ENCODE measurements at places on chromosomes 6 and 20.

DNA sequence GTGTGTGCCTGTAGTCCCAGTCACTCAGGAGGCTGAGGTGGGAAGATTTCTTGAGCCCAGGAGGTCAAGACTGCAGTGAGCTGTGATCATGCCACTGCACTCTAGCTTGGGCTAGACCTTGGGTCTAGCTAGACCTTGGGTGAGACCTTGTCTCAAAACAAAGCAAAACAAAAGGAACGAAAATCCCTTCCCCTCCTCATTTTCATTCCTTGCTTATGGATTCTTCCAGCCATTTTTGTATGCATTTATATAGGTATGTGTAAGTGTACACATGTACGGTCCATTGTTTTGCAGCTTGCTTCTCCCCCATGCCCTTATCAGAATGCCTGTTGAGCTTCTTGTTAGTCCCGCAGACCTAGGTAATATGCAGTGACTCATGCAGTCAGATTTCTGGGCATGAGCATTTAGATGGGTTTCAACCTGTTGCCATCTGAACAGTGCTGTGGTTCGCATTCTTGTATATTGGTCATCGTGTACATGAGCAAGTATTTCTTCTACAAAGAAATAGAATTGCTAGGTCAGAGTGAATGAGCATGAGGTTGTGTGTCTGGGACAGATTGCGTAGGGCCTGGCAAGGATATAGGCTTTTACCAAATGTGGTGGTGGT lies 73.2 kb downstream of the ATRN start:
- DNase-seq = no peak

DNA sequence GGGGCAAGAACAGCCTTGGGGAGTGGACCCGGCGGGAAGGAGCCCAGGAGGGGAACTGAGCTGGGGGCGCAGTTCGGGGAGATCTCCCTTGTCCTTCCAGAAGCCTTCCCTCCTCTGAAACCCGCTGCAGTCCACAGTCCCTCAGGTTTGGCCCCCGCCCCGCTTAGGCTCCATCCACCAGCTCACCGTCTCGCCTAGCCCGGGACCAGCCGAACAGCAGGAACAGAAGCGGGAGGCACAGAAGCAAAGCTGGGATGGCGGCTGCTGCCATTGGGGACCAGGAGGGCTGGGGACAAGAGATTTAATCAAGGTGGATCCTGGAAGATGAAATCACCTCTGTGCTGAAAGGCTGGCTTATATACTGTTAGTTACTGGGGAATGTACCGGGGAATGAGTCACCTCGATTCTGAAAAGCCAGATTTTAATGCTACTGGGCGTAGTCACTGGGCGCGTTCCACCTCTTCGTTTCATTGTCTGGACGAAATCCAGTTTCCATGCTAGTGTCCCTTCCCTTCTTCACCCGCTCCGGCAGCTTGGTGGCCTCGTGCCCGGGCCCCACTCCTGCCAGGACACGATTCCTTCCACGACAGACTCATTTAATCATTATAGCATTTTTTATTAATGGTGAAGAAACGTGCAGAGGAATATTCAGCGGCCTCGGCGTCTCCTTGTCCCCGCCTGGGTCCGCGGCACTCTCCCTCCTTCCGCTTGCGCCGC lies at the start of gene RAET1L:
Gene RAET1L (minus strand): TSS at position 332 of the 717 bp plus-strand sequence. CDS start 61 bp downstream, at position 271.
- no peak for DNase-seq

DNA sequence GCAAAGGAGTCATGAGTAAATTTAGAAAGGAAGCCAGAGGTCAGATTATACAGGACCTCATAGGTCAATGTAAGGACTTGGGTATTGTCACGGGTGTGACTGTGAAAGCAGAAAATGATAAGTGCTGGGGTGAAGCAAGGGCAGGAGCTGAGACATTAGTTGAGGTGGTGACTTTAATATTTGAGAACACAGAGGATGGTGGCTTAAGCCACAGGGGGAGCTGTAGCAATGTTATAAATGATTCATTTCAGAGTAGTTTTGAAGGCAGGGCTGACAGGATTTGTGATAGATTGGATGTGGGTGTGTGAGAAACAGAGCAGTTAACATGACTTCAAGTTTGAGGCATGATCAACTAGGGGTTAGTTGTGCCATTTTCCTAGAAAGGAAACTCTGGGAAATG lies 659.9 kb downstream of the EPM2A start:
- no peak for DNase-seq

DNA sequence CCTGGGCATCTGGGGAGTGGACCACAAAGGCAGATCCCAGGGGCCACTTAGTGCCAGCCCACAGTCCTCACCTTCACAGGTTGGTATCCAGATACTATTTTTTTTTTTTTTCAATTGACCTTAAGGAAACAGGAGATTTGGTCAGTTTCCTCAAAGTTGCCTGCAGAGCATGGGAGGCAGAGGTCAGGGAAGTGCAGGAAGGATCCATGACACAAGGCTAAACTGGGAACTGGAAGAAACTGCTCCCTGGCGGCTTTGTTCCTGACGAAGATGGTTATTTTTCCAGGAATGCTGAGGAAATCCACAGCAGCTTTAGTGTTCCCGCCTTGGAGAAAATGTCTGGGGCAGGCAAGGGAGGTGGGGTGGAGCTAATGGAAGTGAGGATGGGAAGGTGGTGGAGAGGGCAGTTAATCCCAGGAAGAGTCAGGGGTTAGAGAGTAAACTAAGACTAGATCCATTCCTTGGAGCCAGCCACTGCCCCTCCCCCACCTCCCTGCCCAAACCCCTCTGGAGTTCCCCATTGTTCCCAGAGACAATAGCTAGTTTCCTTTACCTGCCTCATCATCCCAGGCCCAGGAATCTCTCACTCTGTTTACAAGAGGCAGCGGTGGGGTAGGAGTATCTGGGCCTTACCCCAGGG lies 14.3 kb upstream of the MYMX start:
- DNase-seq = no peak

DNA sequence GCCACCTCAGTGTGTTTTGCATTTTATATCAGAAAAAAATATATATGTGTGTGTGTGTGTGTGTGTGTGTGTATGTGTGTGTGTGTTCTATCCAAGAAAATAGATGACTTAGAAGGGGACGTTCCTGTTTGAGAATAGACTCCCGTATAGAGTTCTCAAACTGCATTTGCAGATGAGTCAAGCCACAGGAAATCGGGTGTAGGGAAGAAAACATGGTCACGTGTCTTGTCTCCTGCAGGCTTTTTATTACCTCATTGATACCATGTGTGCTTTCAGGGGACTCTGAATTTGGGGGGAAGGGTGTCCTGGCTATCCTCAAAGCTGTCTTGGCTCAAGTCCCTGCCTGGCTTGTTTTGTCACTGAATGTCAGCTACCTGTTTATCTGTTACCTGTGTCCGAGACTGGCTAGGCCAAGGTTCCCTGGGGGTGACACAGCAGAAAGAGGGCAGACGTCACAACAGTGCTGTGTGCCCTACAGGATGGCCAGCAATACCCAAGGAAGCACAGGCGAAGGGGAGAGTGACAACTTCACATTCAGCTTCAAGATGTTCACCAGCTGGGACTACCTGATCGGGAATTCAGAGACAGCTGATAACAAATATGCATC lies 55.7 kb upstream of the NOP56 start:
- no peak for DNase-seq

DNA sequence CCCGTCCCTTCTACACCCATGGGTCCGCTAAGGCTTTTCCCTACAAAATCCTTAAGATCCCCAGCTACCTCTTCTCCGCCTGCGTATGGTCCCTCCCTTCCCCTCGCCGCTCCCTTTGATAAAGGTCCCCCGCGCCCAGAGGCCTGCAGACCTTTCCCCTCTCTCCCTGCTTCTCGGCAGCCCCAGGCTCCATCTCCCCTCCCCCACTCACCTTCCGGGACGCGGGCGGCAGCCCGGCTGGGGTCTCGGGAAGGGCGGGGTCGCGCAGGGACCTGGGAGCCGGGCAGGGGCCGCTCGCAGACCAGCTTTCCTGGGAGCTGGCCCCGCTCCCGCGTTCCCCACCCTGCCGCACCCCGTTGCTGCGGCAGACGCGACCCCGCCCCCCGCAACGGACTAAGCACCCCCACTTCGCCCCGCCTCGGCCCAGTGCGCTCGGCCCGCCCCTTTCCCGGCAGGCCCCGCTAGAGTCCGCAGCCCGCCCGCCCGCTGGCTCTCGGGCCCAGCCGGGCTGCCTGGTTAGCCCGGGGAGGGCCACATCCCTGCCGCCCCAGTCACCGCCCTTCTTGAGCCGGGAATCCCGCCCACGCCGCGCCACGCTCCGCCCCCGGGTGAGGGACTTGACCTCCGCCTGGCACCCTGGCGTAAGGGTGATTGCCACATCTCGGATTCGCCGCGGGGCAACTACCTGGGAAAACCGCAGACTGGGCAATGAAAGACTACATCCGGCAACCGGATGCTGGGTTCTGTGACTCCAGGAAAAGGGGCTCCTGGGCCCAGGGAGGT lies at the start of gene FLOT1:
Gene FLOT1 (minus strand): TSS at position 372 of the 783 bp plus-strand sequence. CDS start 498 bp downstream, outside the sequence.
- DNase-seq = peak; percentile 97

- no peak for DNase-seq
These were observed 21.3 kb downstream of the GRM1 start for GRCh38 chr6:146050168-146050567.

- no peak for DNase-seq
These were observed 210.5 kb upstream of the SHLD1 start for GRCh38 chr20:5539691-5540090.

- DNase-seq = no peak
These were observed 122.7 kb upstream of the RNF24 start for GRCh38 chr20:4138056-4138455.

DNA sequence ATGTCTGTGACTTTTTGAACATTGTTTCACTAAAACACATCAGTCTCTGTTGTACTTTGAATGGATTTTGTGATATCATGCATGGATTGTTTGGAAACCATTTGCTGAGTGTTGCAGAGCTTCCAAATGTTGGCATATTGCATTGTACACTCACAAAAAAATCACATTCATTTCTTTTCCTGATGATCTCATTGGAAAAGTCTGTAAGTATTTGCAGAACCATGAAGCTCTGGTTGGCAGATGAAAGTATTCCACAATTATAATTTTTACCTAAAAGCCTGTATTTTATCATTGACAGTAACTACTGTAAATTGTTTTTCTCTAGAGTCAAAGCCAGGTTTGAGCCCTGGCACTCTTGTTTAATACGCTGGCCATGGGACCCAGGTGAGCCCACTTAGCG lies 42.1 kb downstream of the VAPB start:
- no peak for DNase-seq

DNA sequence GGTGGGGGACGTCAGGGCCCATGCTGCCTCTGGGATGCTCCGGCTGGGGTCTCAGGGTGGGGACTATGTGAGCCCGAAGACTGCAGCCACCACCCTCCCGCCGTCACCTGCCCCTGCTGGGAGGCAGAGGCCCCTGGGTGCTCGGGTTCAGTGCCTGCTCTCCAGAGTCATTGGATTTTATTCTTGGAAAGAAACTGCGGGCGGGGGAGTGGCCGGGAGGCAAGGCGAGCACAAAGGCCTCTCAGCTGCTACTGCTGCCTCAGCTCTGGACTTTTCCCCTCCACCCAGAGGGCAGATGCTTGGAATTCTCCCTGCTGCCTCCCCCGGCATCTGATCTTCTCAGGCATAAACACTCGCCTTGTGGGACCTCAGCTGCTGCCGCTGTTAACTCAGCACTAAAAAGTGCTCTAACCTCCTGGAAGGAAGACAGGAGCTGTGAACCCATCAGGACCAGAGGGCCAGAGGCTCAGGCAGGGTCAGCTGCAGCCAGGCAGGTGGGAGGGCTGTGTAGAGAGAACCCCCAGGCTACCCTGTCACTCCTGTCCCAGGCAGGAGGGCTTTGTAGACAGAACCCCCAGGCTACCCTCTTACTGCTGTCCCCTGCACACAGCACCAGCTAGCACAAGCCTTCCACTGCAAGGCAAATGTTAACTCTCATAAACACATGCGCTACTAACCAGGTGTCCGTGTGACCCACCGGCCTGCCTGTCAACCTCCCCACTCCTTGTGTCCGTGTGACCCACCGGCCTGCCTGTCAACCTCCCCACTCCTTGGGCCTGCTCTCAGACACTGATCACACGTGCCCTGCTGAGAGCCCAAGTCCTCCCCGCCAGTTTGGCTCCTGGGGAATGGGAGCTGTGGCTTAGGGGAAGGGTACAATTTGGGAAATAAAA lies 9.4 kb upstream of the FRMD1 start:
- DNase-seq = peak; percentile 85

- DNase-seq = peak; percentile 88
These were observed 2.5 kb downstream of the TNFRSF6B start for GRCh38 chr20:63698739-63699465.

GRCh38 chr20:51305316-51306052 lies 237.0 kb downstream of the NFATC2 start:
- DNase-seq = no peak

DNA sequence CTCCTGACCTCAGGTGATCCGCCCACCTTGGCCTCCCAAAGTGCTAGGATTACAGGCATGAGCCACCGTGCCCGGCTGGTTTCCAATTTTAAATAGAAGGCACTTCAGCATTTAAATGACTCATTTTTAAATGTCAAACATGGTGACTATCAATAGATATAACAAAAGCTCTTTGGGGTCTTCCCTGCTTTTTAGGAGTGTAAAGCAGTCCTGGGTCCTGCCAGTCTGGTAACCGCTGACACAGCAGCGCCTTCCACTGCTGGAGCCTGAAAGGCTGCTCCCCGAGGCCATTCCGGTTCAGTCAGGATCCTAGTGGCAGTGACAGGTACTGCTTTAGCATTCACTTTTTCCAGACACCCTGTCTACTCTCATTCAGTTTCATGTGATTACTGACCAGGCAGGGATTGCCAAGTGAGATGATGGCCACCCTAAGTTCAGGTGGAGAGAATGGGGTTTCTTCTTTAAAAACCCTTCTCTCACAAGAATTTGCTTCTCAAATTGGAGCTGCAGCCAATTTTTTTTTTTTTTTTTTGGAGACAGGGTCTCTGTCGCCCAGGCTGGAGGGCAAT lies 5.1 kb downstream of the DIDO1 start:
- DNase-seq = no peak

DNA sequence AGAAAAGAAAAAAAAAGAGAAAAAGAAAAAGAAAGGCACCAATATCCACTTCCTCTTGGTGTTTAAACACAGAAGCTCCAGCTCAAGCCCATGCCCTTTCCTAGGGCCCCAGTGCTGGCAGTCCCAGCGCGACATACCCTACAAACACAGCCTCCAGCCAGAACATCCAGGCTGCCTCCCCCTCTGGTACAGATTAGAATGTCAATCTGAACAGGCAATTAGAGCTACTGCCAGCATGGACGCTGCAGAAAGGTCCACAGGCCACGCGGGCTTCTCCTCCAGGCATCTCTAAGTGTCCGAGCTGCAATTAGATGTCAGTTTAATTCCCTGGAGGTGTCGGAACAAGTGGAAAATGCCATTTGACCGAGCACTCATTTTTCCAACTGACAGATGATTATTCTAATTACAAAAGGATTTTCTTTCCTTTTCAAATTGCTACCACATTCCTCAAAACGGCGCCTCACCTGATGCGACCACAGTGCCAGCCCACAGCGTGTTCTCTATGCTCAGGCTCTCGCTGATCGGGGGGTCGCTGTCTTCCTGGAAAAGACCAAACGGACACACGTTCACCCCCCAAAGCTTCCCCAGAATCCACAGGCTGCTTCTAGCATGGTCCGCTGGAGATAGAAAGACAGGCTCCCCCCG lies 79.5 kb downstream of the ATP9A start:
- DNase-seq = no peak

GRCh38 chr20:59775687-59776055 lies 157.8 kb downstream of the SYCP2 start:
- DNase-seq = no peak

GRCh38 chr6:14146506-14147096 lies 29.0 kb downstream of the CD83 start:
- DNase-seq = no peak

All from chondrocyte (in vitro differentiated cells).